Left ventricle myocardium inferior (tissue), 1 donor: ENCODE measurements at places on chromosomes 2 and 18. TPM values are rescaled to one million over a fixed set of nuclear protein-coding genes. Genes with fewer than 3 reads are reported as not detected.

UNC80 gene
- total RNA-seq: 0.03 TPM

- DNase-seq: no peak
Measured at GRCh38 chr18:48165111-48165866, 234.8 kb upstream of the SMAD2 start.

OXER1 gene
- total RNA-seq: 0.36 TPM

WDR33 gene
- 38.9 TPM for total RNA-seq

- no peak for DNase-seq
Measured at GRCh38 chr18:77012806-77013541, 119.6 kb downstream of the MBP start.

- no peak for DNase-seq
Measured at GRCh38 chr2:148528356-148529064, 116.0 kb upstream of the EPC2 start.

GRCh38 chr2:72864500-72864899, 22.7 kb upstream of the SPR start:
- DNase-seq: no peak

KCNJ13 gene
- not detected for total RNA-seq

SAG gene
- not detected for total RNA-seq

- DNase-seq: no peak
Measured at GRCh38 chr18:62989195-62989594, 273.9 kb downstream of the PHLPP1 start.

ZNF385B gene
- total RNA-seq: 0.14 TPM

TOGARAM2 gene
- 51.9 TPM for total RNA-seq

DNA sequence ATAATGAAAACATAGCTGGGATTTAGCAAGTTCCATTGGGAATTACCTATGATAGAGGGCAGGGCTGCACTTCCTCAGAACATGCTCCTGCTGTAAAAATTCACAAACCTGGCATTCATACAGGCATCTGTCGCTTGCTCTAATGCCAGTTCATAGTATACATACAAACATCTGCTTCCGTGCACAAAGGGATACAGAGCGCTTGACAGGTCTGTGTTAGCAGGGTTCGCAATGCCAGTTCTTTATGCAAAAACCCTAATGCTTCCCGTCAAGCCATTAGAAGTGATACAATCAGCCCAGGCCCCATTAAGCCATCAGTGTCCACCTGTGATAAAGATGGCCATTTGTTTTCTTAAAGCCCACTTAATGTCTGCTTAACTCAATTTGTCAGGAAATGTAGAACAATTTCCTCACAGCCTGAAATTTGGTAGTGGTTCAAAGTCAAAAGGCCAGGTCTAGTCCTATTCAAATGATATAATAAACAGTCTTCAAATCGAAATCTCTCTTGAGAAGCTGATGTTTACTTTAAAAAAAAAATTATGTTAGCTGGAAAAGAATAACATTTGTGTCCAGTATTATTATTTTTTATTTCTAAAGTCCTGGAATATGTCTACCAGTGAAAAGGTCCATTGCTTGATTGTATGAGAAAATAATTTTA, 556.3 kb downstream of the ARHGAP15 start:
- DNase-seq: no peak

HAAO gene
- total RNA-seq: 2.3 TPM

TCF7L1 gene
- 7.0 TPM for total RNA-seq

TBR1 gene
- not detected for total RNA-seq

DNA sequence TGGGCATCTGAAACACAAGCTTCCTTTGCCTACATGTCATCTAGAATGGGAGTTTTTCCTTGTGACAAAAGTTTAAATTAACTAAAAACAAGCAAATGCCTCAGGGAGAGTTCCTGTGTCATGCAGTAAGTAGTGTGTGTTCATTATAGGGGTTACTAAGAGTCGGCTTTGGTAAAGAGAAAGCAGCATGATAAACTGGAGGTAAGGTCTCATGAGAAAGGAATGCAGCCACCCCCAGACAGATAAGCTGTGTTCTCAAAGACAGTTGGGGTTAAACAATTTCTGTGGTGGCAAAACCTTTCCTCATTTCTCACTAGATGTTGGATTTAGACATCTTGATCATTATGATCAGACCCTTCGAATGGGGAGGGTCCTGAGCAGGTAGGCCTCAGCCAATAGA, 129.7 kb downstream of the MAP4K4 start:
- DNase-seq: no peak

ASPRV1 gene
- total RNA-seq: 0.63 TPM

QPCT gene
- 2.0 TPM for total RNA-seq

DSG2 gene
- total RNA-seq: 42.6 TPM

- no peak for DNase-seq
Measured at GRCh38 chr2:146252119-146252518, 1592.7 kb upstream of the ACVR2A start.

DSG1 gene
- total RNA-seq: 1.3 TPM

STK11IP gene
- 15.9 TPM for total RNA-seq

GRCh38 chr2:191253476-191253875, 8.3 kb downstream of the MYO1B start:
- DNase-seq: no peak

GRCh38 chr2:200408428-200409316, 101.2 kb downstream of the KCTD18 start:
- DNase-seq: no peak

GRCh38 chr18:57353137-57353939, 981 bp downstream of the ST8SIA3 start:
- DNase-seq: no peak

- DNase-seq: peak; percentile 33
Measured at GRCh38 chr18:61606068-61606660, 272.9 kb downstream of the CDH20 start.

DNA sequence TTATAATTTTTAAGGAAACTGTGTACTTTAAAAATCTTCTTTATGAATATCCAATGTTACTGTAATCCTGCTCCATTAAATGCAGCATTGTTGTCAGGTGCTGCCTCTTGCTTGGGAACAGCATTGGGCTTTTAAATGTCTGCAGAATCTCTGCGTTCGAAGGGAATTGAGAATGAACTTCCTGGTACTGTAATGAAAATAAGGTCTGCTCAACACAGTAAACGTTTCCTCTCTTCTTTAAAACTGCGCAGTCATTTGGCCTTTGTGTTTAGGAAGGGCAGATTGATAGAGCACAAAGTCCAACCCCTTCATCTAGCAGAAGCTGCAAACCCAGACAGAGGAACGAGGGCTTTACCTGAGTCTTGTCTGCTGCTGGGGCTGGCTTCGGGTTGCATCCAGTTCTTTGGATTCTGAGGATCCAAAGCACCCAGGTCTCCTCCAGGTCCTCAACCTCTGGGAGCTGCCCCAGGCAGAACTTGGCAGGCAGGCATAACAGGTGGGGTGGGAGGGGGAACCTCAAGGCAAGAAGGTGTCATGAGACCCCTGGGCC, 104.5 kb downstream of the UGGT1 start:
- DNase-seq: no peak

DNA sequence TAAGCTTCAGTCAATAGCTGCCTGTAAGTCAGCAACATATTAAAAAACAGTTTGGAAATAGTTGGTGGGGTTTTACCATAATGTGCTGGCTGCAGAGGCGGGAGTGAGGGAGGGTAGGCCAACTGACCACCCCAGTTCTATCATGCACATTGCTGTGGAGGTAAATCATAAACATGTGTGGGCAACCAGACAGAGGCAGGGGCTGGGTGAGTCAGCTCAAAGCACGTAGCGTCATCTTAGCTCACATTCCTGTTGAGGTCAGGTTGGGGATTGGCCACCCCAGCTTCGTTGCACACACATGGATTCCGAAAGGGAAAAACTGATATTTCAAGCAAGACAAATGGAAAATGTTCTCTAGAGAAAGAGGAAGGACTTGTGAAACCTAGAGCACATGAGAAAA, 19.5 kb downstream of the GPR45 start:
- no peak for DNase-seq

ANKRD30B gene
- not detected for total RNA-seq

DNA sequence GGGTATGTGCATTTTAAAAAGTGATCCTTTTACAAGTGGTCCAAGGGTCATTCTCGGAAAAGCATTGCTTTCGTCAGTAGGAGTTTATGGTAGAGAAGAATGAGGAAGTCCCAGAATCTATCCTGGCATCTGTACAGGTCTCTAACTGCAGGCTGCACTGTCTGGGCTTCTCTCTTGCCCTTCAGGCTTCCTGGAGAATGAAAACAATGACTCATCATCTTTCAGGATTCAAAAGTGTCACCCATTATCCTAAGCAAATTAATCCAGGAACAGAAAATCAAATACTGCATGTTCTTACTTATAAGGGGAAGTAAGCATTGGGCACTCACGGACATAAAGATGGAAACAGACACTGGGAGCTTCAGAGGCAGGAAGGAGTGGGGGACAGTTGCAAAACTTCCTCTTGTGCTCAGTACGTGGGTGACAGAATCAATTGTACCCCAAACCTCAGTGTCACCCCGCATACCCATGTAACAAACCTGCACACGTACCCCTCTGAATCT, 60.2 kb upstream of the TXNDC2 start:
- DNase-seq: no peak

KYNU gene
- 1.0 TPM for total RNA-seq

FOXD4L1 gene
- 0.11 TPM for total RNA-seq

TXNDC9 gene
- 20.6 TPM for total RNA-seq

- DNase-seq: no peak
Measured at GRCh38 chr2:98300141-98300874, 45.9 kb upstream of the CNGA3 start.

- DNase-seq: no peak
Measured at GRCh38 chr18:75728621-75729020, 301.1 kb upstream of the SMIM21 start.

GRCh38 chr2:32485399-32485798, 128.6 kb downstream of the BIRC6 start:
- no peak for DNase-seq

- DNase-seq: no peak
Measured at GRCh38 chr2:142020368-142020767, 110.4 kb downstream of the LRP1B start.

- DNase-seq: no peak
Measured at GRCh38 chr2:207896525-207897285, 127.0 kb upstream of the FZD5 start.

DNA sequence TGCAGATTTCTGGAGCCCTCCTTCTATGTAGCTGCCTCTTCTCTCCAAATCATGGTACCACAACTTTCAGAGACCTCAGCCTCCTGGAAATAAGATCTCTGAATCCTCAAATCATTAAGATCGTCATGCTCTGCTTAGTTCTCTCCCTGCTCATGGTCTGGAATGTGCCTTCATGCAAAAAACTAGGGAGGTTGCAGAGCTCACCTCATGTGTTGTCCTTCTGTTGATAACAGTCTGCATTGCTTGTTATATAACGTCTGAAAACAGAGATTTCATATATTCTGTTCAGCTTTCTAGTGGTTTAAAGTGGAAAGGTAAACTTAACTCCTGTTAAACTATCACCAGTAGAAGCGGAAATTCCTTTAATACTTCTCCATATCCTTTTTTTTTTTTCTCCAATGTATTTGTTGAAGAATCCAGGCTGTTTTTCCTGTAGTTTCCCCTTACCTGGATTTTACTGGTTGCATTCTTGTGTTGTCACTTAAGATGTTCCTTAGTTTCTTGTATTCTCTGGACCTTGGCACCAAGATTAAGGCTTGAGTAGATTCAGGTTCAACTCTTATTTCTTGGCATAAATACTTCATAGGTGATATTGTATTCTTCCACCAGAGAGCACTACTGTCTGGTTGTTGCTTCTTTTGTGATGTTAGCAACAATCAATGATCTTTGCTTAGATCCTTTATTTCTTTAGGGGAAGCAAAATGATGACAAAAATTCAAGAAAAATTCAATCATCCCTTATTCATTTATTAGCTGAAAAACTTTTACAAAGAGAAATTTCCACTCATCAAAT, 211.3 kb downstream of the LOXHD1 start:
- DNase-seq: no peak

DNA sequence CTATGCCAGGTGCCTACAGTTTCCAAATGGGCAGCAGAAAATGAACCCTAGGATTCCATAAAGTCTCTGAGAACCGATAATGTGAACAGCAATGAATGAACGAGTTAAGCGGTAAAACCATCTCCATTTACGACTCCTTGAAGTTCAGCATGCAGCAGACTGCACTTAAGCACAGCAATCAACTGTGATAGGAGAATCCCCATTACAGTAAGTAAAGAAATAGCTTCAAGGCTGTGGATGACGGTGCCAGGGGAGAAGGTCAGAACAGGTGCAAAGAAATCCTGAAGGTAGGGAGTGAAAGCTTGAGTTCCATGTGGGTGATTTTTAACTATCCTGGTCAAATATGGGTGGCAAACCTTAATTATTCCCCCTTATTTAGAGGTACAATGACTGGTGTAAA, 444.4 kb downstream of the NCKAP5 start:
- DNase-seq: no peak

DNA sequence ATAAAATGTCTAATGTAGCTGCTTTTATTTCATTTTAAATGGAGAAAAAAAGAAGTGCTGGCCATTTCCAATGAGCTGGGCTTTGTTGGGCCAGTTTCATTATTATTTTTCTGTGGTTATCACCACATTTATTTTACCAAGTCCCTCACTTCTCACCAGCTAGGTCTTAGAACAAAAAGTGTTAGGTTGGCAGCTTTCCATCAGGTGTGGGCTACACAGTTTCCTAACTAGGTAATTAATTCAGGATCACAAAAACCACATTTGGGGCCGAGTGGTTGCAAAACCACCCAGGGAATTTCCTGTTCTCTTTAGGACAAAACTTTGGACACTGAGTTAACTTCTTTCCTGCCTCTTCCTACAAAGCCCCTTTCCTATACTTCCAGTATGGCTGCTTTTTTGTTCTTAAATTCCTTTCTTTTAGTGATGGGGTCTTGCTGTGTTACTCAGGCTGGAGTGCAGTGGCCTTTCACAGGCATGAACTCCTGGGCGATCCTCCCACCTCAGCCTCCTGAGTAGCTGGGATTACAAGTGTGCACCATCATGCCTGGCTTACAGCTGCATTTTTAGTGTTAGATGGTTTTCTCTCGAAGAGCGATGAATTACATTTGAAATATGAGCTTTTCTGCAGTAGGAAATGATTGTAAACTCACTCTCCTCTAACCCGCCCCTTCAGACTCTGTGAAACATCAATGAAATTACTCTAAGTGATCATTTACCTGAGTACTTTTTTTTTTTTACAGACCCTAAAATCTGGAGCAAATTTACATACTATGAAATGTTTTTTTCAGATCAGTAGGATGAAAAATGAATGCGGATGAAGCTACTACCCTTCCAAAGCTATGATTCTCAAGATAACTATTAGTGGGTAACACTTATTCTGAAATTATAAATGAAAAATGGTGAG, 2.6 kb upstream of the ZFP36L2 start:
- DNase-seq: no peak

DNA sequence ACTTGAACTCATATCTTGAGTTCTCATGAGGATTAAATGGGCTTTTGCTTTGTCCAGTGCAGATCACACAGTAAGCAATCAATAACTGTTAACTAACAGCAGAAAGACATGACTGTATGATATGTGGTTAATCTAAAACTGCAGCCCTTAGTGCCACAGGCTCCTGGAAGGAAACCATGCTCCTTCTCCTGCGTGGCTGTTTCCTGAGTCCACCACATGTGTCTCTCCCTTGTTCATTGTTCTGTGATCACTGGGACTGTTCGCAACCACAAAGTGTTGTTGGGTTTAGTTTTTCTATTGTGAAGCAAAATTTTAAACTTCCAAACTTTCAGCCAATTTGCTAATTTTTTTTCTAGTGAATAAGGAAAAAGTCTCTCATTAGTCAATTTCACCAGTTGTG, 130.9 kb upstream of the PTPRM start:
- no peak for DNase-seq

CREG2 gene
- total RNA-seq: not detected
